GOT3 (cell line): ENCODE measurements at places on chromosomes 12 and 14.

- no peak for DNase-seq
Measured at GRCh38 chr12:40511341-40511740, 180.9 kb upstream of the CNTN1 start.

- no peak for DNase-seq
Measured at GRCh38 chr12:2187195-2187945, 134.6 kb downstream of the CACNA1C start.

DNA sequence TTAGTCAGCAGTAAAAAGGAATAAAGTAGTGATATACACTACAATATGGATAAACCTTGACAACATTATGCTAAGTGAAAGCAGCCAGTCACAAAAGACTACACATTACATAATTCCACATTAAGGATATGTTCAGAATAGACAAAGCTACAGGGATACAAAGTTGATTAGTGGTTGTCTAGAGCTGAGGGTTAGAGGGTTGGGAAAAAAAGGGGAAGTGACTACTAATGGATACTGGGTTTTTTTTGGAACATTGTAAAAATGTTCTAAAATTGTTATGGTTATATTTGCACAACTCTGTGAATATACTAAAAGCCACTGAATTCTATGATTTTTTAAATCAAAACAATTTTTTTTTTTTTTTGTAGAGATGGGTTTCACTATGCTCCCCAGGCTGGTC is 4.8 kb upstream of the NGDN start:
- no peak for DNase-seq

DNA sequence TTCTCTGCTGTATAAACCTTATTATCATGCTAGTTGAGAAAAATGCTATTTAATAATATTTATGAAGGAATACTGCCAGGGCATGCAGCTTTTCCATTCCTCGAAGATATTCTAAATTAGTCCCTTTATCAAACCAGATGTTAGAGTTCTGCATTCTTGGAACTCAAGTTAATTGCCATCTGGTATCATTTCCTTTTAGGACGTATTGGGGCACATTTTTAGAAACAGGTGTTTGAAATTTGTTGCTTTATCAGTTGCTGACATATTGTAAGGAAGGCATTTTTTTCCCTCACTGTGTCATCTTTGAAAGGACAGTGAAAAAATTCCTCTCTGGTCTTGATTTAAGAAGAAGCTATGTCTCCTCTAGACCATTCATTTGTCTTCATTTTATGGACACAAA is 471.2 kb upstream of the PRICKLE1 start:
- DNase-seq, result no peak

DNA sequence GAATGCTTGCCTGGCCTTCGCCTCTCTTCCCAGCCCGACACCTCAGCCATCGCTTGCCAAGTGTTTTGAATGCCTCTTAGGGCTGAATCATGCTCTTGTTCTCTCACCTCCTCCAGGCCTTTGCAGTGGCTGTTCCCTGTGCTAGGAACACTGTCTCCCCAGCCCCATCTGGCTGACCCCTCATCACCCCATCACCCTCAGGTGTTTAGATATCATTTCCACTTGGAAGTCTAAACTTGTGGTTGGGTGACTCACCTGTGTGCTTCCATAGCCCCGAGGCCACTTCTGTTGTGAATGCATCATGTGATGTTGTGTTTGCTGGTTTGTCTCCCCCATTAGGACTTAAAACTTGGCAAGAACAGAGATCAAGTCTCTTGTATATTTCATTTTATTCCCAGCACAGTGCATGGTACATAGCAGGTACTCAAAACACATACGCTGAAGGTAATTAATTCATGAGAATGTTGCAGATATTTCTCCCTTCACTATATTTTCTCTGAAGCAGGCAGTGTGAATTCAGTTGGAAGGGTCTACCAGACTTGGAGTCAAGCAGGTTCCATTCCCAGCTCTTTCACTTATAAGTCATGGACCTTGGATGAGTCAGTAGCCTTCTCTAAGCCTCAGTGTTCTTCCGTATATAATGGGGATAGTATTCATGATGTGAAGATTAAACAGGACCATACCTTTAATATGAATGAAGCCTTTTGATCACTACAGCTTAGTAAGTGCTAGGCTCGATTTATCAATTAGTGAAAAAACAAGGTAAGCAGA is 67.8 kb downstream of the HRK start:
- DNase-seq, result no peak

DNA sequence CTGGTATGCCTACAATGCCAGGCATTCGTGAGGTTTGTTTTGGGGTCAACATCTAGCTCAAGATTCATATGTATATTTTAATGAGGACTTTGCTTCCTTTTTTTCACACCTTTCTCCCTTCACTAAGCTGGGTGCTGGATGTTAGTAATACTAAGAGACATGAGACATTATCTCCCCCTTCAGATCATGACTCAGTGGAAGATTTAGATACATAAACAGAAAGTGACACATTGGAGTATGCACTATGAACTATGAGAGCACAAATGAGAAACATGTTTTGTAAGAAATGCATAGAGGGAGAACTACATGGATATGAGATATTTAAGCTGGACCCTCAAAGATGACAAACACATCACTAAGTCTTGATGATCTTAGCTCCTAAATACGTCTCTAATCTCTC is 286.3 kb downstream of the RPAP3 start:
- no peak for DNase-seq

- no peak for DNase-seq
Measured at GRCh38 chr12:64528616-64529015, 76.7 kb downstream of the TBK1 start.

DNA sequence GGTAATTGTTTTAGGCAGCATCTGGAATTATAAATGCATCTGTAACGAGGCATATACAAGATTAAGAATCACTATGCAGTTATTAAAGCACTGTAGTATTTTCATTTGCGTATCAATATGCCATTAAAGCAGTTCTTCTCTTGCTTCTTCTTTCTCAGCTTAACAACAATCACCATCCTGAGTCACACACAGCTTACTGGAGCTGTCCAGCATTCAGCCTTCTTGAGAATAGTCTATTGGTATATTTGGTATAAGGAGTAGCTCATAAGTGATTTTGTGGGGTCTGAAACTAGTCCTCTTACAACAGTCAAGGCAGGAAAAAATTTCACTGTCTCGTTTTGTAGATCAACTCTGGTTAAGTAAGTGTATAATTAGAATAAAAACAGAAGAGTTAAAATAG is 523.0 kb upstream of the FOXG1 start:
- DNase-seq, result no peak

DNA sequence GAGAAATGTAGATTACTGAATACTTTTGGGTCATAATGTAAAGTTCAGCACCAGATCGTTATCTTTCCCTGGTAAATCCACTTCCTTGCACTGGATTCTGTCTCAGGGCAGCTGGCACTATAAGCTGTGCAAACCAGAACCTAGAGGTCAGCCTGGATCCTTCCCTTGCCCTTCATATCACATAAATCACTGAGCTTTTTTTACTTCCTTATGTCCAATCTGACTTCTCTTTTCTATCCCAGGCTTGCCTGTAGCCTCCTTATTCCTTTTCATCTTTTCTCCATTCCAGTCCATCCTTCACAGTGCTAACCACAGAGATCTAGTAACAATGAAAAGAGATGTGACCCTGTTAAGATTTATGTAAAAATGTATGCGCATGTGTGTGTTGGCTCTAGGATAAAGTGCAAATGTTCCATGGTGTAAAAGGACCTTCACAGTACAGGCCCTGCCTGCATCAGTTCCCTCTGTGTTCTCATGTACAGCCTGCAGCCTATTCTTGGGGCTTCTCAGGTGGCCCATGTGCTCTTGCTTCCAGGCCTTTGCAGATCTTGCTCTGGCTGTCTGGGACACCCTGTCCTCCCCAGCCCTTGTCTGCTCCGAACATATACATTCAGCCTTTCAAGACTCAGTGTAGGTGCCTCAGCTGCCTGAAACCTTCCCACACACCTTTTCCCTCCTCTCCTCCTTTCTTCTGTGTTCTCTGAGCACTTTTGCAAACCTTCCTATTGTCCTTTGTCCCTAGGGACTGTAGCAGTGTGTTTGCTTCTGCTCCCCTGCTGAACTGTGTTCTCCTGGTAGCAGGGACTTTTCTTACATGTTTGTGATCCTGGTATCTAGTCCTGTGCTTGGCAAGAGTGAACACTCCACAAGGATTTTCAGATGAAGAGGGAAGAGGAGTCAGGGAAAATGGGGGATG is 30.0 kb downstream of the PELI2 start:
- DNase-seq, result no peak

DNA sequence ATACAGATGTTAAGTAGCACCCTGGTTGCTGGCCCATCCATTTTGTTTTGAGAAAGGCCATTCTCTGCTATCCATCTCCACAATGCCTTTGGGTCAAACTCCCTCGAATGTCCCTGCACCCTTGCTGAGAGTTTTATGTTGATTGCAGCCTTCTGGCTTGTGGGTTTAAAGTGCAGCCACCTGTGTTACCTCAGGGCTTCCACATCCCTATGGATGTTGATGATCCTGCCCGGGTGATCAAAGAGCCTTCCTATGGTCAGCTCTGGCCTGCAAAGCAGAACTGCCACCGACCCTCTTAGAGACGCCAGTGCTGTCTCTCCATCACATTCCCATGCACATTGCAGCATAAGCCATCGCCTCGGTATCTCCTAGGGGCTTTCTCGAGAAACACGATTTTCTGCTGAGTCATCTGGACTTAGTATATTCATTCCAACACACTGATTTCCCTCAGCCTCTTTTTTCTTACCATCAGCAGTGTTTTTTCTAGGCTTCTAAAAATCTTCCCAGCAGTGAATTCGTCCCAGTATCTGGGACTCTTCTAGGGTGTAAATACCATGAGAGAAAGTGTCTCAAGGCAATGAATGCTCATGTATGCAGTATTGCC is 585.7 kb upstream of the TMEM132C start:
- DNase-seq, result no peak

DNA sequence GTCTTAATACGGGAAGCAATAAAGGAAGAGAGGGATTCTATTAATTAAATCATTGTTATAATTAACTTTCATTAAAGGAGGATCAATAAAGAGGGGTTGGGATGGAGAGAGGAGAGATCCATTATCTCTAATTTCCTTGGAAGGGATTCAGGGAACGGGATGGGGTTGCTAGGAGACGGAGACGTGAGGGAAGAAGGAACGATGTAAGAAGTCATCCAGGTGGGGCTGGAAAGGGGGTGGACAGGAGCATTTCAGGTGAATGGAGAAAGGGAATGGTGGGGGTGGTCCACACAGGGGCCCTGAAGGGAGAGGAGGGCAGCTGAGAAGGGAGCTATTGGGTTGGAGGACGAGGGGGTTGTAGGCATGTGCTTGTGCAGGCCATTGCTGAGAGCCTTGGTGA is 17.2 kb downstream of the CALCOCO1 start:
- DNase-seq, result no peak

GRCh38 chr12:113427882-113428281 is 5.7 kb downstream of the SDSL start:
- DNase-seq, result no peak

DNA sequence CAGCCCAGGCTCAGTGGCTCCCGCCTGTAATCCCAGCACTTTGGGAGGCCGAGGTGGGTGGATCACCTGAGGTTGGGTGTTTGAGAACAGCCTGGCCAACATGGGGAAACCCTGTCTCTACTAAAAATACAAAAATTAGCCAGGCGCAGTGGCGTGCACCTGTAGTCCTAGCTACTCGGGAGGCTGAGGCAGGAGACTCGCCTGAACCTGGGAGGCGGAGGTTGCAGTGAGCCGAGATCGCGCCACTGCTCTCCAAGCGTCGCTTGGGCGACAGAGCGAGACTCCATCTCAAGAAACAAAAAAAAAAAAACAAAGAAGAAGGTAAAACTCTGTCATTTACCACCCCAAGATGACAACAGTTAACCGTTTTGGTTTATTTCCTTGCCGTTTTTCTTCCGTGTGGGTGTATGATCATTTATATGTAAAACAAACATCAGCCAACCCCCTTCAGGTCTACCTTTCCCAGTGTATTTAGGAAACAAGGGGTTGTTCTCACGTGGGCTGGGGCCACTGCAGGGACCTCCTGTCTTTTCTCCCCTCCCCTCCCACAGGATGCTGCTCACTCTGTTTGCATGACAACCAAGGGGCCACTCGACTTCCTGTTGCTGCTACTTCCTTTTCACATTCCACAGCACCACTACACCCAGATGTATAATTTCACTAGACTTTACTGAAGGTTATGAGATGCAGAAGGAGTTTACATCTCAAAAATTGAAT is 13.6 kb downstream of the TTC9 start:
- no peak for DNase-seq

DNA sequence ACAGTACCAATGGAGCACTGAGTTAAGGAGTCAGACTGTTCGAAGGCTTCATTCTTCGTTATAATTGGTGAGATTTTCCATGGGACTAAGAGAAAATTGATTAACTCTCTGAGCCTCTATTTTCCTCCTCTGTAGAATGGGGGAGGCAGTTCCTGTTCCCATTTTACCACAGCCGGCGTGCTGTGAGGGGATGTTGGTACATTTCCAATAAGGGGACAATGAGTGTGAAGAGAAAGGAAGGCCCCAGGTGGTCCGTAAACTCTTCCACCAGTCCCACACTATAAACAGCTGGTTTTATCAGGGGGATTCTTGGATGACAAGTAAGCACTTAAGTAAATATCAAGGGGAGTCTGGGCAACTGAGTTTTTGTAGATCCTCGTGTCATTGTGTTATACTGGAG is 109.9 kb downstream of the DAD1 start:
- no peak for DNase-seq

GRCh38 chr12:67452119-67452805 is 183.1 kb downstream of the CAND1 start:
- no peak for DNase-seq

GRCh38 chr12:52183544-52183910 is 8.3 kb downstream of the KRT80 start:
- no peak for DNase-seq

- DNase-seq, result no peak
Measured at GRCh38 chr12:45343269-45344051, 127.6 kb downstream of the ANO6 start.

- no peak for DNase-seq
Measured at GRCh38 chr14:49538852-49539251, 47.3 kb downstream of the RPS29 start.
